ENCODE measurements at places on chromosomes 7 and 10. TPM values are rescaled to one million over a fixed set of nuclear protein-coding genes. Genes with fewer than 3 reads are reported as not detected.

- DNase-seq, result no peak
- no peaks in the 10 kb centered on the region for H3K36me3 ChIP-seq
- H3K27me3 ChIP-seq, result no peaks in the 10 kb centered on the region
- no peak overlapping the region for H3K27ac ChIP-seq
- no peak overlapping the region for H3K4me3 ChIP-seq
These were observed 191.2 kb upstream of the PRSS1 start for GRCh38 chr7:142557971-142558582.

- H3K4me1 ChIP-seq, result no peaks in the 10 kb centered on the region
- H3K36me3 ChIP-seq, result no peaks in the 10 kb centered on the region
- H3K27ac ChIP-seq, result no peak overlapping the region
- H3K27me3 ChIP-seq, result no peaks in the 10 kb centered on the region
These were observed 702.2 kb downstream of the MAGI2 start for GRCh38 chr7:78751253-78751652.

- peak within 1 kb of the TSS; percentile 95 for H3K27ac ChIP-seq
- H3K4me1 ChIP-seq, result peaks cover 53% of the 10 kb centered on the region
- peak; percentile 91 for DNase-seq
- H3K27me3 ChIP-seq, result no peaks in the 10 kb centered on the region
- no peaks in the 10 kb centered on the region for H3K36me3 ChIP-seq
These were observed at the start of gene KBTBD2 for GRCh38 chr7:32891043-32891799. Gene KBTBD2, minus strand, starts transcription at chr7:32891760. Its CDS starts 12,156 bp downstream, at chr7:32879604.

Gene HEPACAM2
- total RNA-seq, result 0.18 TPM

GRCh38 chr7:49771427-49772176 is 1.8 kb upstream of the VWC2 start:
- no peak for DNase-seq
- H3K27me3 ChIP-seq, result peaks cover 45% of the 10 kb centered on the region
- no peak overlapping the region for H3K27ac ChIP-seq
- H3K4me1 ChIP-seq, result peaks cover 18% of the 10 kb centered on the region
- no peak overlapping the region for H3K4me3 ChIP-seq

GRCh38 chr10:23613900-23614299 is 175.0 kb downstream of the OTUD1 start:
- H3K4me1 ChIP-seq, result no peaks in the 10 kb centered on the region
- DNase-seq, result no peak
- H3K27me3 ChIP-seq, result no peaks in the 10 kb centered on the region
- no peak overlapping the region for H3K27ac ChIP-seq
- no peaks in the 10 kb centered on the region for H3K36me3 ChIP-seq
- no peak overlapping the region for H3K4me3 ChIP-seq

- no peaks in the 10 kb centered on the region for H3K4me1 ChIP-seq
- no peaks in the 10 kb centered on the region for H3K36me3 ChIP-seq
- no peak overlapping the region for H3K27ac ChIP-seq
- DNase-seq, result peak; percentile 14
These were observed 51.3 kb downstream of the TSPAN15 start for GRCh38 chr10:69502589-69502988.

Gene NEURL1
- 0.95 TPM for total RNA-seq

GRCh38 chr7:119664601-119665000 is 608.4 kb upstream of the KCND2 start:
- no peaks in the 10 kb centered on the region for H3K4me1 ChIP-seq
- no peak overlapping the region for H3K27ac ChIP-seq
- H3K36me3 ChIP-seq, result no peaks in the 10 kb centered on the region

DNA sequence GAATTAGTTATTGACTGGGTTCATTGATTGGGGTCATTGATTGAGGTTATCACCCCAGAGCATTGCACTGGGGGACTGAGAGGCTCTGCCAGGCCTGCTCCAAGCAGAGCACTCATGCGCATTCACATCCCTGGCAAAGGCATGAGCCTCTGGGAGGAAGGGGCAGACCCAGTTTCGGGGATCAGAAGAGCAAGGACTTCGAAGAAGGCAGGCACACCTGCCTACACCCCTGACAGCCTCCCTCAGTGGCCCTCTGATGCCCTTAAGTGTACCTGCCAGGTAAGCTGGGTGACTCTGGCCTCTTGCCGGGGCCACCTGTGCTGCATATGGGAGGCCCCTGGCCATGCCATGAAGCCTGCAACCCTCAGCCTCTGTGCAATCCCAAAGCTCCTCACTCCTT is 181.1 kb downstream of the PTPN20 start:
- no peak overlapping the region for H3K27ac ChIP-seq
- no peak for DNase-seq
- H3K4me3 ChIP-seq, result no peak overlapping the region
- H3K36me3 ChIP-seq, result no peaks in the 10 kb centered on the region

Gene DOCK1
- total RNA-seq, result 44.8 TPM

Gene NACAD
- 2.5 TPM for total RNA-seq

DNA sequence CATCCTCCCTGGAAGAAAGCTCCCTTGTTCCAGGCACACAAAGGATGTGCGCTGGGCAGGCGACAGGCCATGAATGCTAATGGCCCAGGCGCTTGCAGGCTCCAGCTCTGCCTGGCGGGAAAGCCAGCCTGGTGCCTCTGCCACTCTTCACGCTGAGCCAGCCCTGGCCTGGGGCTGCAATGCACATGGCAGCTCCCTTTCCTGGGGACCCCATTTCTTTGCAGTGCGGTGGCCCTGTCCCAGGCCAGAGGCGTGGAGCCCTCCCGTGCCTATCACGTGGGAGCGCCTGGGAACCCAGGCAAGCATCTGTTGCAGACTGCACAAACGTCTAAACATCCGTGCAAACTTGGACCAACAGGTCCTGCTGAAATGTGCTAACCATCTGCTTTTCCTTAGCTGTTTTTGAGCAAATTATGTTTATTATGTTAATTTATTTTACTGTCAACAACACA is 152.1 kb upstream of the LYZL2 start:
- no peak for DNase-seq
- no peaks in the 10 kb centered on the region for H3K27me3 ChIP-seq
- no peak overlapping the region for H3K4me3 ChIP-seq
- no peaks in the 10 kb centered on the region for H3K36me3 ChIP-seq

GRCh38 chr7:154880513-154880912 is 122.4 kb downstream of the PAXIP1 start:
- no peak overlapping the region for H3K27ac ChIP-seq
- H3K4me3 ChIP-seq, result no peak overlapping the region
- no peak for DNase-seq
- H3K36me3 ChIP-seq, result no peaks in the 10 kb centered on the region
- H3K4me1 ChIP-seq, result no peaks in the 10 kb centered on the region
- H3K27me3 ChIP-seq, result peaks cover under 1% of the 10 kb centered on the region

- peaks cover 53% of the 10 kb centered on the region for H3K36me3 ChIP-seq
- no peak overlapping the region for H3K4me3 ChIP-seq
- no peak for DNase-seq
- H3K27ac ChIP-seq, result no peak overlapping the region
These were observed 150.3 kb downstream of the PIP4K2A start for GRCh38 chr10:22564060-22564459.
